ENCODE measurements at places on chromosomes 12 and 14.

GRCh38 chr12:116019415-116019814, 258.1 kb downstream of the MED13L start:
- no peak for DNase-seq

DNA sequence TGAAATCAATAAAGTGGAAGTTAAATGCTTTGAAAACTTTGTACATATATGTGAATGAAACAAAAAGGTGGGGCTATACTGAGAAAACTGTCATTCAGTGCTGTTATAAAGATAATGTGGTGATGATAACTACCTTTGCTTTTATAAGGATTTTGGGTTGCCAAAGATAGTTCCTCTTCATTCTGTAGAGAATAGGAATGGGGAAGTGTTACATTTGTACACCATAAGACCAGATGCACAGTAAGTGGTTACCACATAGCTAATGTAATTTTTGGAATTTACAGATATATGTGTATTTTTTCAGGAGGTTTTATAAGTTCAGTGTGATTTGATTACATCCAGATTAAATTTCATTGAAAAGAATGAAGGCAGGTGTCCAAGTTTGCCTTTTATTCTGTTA, 18.1 kb downstream of the RAB21 start:
- DNase-seq: no peak

DNA sequence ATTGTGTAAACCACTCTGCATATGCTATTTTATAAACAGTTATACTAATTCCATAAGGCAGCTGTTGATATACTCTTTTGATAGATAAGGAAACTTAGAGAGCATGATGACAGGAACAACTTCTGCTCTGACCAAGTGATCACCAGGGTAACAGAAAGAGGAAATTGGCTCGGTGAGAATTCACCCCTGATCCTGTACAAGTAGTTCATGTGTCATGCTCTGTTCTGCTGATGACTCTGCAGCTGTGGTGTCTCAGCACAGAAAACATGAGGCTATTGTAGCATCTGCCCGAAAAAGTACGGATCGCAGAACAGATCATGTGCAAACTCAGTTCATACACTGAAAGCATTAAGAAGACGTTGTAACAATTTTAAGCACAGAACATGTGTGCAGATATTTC, 345.0 kb downstream of the LRIG3 start:
- DNase-seq: no peak

DNA sequence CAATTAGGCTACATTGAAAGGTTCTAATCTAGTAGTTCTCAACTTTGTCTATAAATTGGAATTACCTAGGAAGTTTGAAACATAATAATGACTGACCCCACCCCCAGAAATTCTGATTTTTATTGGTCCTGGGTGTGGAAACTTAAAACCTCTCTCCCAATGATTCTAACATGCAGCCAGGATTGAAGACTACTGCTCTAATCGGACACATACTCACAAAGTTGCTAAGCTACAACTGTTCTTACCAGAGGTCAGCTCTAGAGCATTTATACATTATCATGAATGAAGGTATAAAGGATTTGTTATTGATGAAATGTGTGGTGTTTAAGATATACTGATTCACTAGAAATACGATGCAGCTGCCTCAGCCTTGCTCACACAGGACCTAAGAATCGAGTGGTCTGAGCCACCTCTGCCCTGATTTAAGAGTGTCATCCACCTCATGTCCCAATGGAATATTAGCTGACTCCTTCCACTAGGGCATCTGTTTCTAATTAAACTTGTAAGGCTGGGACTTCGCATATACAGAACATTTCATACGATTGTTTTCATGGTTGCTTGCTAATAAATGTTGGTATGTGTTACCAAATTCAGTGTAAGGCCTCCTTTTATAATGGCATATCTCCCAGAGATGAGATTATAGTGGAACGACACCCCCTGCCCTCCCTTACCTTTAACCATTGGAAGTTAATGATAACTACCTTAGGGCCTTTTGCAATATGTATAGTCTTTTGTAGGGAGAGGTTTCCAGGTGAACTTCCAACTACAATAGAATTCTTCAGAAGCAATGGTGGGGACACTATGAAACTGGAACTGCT, 410.8 kb upstream of the PDE3A start:
- no peak for DNase-seq

DNA sequence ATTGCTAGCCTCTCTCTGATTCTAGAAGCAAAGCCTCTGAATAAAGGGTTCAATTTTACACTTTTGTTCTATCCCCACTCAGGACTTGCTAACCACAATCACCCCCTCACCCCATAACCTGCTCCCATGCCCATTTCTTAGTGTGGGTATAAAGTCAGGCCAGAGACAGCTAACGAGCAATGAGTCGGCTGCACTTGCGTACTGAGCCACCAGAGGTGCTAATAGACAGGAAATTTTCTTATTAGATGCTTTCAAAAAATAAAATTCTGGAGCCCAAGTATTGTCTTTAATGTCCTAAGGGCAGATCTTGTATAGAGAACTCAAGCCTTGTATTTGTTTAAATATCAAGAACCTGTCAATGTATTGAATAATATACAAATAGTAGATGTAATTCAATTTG, 256.9 kb downstream of the SYT1 start:
- DNase-seq: no peak

GRCh38 chr14:78182722-78183121, 12.5 kb downstream of the NRXN3 start:
- no peak for DNase-seq

- DNase-seq: no peak
These were observed 12.4 kb downstream of the TNS2 start for GRCh38 chr12:53062011-53062961.

DNA sequence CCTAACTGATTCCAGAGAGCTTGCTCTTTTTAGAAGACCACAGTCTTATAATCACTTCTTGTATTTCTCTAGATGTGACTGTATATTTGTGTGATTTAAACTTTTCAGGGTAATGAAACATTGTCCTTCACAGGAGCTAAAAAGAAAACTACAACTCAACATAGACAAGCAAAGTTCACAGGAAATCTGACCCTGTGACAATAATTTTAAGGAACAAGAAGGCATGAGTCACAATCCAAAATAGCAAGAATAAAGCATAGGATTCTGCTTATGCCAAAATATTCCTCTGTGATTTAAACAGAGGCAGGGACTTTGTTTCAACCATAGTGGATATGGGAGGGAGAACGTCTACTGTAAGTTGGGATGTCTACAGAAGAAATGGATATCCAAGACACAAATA, 44.3 kb downstream of the GPR65 start:
- no peak for DNase-seq

DNA sequence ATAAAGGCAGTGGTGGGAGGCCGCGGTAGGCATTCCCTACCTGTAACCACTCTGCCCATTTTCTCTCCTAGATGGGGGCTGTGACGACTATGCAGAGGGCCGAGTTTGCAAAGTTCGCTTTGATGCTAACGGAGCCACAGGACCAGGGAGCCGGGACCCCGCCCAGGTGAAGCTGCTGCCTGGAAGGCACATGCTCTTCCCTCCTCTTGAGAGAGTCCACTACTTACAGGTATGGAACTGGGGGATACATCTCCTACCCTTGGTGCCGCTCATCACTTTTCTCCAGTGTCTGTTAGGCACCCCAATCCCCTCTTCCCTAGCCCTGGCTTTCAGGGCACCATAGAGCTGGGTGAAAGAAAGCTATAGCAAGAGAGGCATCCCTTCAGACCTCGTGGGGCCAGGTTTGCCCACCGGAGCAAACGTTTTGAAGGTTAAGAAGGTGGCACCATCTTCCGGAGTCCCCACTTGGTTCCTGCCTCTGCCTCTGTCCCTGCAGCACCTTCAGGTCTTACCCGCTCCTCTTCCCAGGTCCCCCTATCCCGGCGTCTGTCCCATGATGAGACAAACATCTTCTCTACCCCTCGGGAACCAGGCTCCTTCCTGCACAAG, 2.0 kb upstream of the P3H3 start:
- no peak for DNase-seq

DNA sequence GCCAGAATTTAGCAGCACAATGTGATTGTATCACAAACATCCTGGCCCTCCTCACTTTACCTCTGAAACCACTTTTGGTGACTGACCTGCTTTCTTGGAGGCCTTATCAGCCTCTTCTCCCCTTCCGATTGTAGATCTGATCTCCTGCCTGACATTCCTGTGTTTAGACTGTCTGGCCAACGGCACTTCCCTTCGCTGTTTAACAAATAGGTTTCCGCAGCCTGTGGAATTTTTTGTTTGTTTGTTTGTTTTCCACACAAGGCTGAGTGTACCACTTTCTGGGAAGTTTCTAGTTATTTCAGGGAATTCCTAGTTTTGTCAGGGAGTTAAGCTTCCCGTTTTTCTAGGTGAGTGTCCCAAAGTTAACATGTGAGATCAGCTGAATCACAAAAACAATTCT, 65.9 kb upstream of the CDKN3 start:
- DNase-seq: no peak

GRCh38 chr14:77208291-77208978, 26.8 kb downstream of the TMEM63C start:
- DNase-seq: no peak

GRCh38 chr12:74541074-74541473, 3.4 kb downstream of the ATXN7L3B start:
- DNase-seq: no peak

DNA sequence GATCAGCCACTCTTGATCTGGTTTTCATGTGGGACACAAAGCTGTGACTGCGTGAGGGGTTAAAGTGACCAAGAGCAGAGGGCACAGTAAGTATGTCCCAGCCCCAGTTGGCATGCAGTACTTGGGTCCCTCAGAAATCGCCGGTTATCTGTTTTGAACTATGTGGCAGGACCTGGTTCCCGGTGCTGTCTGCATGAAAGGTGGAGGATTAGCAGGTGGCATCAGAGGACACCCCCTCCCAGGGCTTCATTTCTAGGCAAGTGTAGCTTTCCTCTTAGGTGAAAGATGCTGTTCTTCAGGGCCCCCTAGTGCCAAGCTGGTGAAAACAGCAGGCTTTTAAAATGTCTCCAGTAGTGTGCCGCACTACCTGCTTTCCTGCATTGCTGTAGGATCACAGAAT, 57.1 kb downstream of the ATG14 start:
- no peak for DNase-seq

GRCh38 chr12:59874781-59875180, 279.0 kb downstream of the SLC16A7 start:
- no peak for DNase-seq

DNA sequence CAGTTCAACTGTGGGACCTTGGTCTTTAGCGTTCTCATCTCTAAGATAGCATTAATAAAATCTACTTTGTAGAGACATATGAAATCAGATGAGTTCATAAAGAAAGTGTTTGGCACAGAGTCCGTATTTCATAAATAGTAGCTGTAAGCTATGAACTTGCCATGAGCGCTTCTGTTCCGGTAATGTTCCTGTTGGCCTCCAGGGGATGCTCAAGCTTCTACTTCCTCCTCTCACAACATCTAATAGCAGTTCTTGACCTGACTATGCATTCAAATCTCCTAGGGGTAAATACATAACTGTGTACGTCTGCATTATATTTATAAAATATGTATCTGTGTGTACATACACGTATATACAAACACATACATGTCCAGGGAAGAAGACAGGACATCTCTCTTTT, 288.2 kb upstream of the TMPO start:
- no peak for DNase-seq

DNA sequence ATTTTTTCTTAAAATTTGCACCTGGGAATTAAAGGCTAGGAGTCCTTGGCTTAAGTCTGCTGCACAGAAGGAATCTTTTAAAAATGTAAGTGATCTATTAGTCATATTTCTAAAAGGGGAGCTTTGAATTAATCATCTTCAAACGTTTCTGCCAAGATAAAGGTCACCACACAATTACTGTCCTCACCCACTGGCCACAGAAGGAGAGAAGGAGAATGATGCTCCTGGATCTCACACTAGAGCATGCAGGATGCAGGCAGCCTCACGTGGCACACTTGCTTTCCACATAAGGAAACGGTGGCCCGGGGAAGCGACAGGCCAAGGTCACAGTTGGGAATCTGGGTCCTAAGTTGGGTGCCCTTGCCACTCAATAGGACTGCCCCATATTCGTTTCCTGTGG, 16.9 kb downstream of the PLEKHG7 start:
- no peak for DNase-seq

DNA sequence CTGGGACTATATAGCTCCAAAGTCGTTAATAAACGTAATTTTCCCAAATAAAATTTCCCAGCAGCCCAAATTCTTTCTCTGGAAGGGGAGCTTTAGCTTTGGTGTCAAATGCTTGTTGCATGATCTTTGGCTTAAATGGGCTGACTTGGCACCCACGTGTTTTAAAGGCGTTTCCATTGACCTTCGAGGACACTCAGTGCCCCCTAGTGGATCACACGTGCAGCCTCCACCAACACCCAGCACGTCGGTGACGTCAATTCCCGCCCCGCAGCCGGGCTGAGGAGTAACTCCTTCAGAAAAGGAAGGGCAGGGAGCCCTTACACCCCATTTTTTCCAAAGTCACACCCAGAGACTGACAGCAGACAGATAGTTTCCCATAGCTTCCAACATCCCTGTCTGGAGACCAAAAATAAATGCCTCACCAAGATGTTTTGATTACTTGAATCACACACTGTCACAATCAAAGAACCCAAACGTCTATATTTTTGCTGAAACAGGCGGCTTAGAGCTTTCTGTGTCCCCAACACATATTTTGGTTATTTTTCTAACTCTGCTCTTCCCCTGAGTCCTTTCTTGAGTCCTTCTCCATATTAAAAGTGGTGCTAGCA, 707.9 kb downstream of the AACS start:
- DNase-seq: no peak

DNA sequence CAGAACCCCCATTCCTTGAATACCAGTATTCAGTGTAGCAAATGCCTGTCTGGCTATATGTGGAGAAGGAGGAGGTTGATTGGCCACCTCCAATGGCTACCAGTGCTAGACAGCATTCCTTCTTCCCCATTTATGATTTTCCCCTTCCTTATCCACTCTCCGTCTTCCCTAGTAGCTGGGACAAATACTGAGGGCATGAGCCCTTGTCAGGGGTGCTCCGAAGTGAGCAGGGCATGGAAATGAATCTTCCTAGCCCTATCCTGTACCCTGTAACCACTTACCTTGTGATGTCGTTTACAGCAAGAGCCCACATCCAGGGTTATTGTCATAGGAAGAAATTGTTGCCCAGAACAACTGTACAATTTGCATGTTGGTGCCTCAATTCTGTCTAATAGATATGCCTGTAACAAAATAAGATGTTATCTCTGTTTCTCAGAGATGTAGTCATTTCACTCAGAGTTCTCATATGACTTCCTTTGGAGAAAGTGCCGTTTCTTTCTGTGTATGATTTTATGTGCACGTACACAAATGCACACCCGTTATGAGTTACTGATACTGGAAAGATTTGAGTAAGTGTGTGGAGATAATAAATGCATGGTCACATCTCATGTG, 423.7 kb downstream of the EGLN3 start:
- DNase-seq: no peak

DNA sequence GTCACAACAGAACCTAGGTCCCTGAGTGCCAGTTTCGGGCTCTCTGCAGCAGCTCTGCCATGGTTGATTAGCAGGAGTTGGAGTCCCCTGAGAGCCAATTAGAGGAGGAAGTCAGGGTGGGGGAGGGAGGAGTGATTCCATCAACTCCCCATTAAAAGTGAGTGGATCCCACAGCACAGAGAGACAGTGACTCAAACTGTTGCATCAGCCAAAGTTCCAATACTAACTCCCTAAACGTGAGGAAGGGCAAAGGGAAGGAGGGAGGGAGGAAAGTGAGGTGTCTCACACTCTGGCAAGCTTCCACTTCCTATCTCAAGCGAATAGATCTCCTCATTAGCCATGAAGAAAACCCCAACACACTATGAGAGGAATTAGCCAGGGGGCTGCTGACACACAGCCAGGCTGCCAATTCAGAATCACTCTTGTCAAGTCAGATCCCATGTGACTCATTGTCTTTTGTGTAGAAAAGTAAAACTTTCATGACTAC, 23.6 kb downstream of the OR11H4 start:
- no peak for DNase-seq

GRCh38 chr14:94680862-94681288, 68.7 kb downstream of the SERPINA3 start:
- no peak for DNase-seq

Measured in activated CD8-positive, alpha-beta memory T cell treated with anti-CD3 and anti-CD28 coated beads for 4 hours (primary cell).